GM20000 (cell line): ENCODE measurements at places on chromosomes 7 and 10.
A peak's percentile ranks its signal among the peaks of the same experiment; 100 is the strongest.

DNA sequence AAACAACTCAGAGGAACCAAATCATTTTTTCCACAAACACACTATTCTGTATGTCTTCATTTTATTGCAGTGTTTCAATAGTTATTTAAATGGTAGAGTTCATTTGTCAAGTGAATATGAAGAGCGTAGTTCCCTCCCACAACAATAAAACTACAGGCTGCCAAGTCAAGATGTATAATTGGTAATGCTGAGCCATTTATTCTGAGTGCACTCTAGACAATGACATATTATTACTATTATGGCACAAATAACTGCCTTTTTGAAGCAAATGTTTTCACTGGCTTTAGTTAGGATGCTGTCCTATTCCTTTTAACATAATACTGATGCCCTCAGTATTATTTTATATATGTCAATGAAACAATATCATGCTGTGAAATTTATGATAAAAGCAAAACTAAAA, 102.7 kb upstream of the PCDH15 start:
- DNase-seq, result no peak

GRCh38 chr7:22216309-22216708, 140.6 kb downstream of the RAPGEF5 start:
- DNase-seq, result no peak

- DNase-seq, result no peak
Measured at GRCh38 chr7:159117366-159118196, 27.1 kb downstream of the VIPR2 start.

GRCh38 chr10:29150010-29150409, 138.9 kb upstream of the LYZL1 start:
- no peak for DNase-seq

DNA sequence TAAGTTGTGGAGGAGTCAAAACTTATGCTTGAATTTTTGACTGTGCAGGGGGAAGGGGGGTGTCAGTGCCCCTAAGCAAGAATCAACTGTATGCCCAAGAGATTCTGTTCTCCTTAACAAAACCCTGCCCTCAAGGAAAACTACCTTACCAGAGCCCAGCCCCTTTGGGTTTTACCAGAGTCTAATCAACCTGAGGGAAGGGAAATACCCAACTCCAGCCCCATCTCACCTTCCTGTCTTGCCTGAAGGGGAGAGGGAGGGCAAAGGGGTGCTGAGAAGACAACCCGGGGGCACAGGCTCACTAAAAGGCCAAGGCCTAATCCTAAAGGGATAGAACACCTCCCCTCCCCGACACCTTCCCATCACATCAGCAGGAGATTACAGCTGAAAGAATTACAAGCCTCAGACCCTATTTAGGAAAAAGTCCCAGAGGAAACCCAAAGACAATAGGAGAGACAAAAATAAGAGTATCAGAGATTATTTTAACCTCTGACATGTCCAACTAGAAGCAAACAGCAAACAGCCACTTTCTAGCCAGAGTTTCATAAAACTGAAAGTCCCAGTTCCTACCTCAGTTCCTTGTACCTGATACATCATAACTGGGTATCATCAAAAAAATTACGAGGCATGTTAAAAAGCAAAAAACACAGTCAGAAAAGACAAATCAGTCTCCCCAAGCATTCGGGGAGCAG, 26.8 kb upstream of the C7orf33 start:
- no peak for DNase-seq

DNA sequence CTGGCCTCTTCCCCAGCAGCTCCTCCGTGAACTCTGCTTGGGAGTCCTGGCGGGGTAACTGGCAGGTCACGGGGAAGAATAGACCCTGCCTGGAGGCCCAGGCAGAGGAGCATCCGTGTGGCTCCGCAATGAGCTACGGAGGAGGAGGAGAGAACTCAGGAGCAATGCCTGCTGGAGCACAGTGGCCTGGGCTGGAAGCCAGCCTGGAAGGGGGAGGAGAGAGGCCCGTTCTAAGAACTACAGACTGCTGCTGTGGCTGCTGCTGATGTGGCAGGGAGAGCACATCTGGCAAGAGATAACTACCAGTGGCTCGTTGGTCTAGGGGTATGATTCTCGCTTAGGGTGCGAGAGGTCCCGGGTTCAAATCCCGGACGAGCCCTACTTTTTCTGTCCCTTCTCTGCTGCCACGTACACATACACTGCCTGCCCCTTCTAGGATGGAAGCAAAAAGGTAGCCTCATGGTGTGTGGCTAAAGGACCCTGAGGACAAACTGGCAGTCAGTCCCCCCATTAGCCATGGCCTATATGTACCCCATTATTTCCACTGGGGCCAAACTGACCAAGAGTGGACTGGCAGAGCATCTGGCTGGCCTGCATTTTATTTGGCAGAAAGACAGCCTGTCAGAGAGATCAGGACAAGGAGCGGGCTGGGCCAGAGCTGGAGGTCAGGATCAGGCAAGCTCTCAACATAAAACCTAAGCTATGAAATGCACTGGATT, 7.7 kb upstream of the OPN1SW start:
- DNase-seq, result no peak

DNA sequence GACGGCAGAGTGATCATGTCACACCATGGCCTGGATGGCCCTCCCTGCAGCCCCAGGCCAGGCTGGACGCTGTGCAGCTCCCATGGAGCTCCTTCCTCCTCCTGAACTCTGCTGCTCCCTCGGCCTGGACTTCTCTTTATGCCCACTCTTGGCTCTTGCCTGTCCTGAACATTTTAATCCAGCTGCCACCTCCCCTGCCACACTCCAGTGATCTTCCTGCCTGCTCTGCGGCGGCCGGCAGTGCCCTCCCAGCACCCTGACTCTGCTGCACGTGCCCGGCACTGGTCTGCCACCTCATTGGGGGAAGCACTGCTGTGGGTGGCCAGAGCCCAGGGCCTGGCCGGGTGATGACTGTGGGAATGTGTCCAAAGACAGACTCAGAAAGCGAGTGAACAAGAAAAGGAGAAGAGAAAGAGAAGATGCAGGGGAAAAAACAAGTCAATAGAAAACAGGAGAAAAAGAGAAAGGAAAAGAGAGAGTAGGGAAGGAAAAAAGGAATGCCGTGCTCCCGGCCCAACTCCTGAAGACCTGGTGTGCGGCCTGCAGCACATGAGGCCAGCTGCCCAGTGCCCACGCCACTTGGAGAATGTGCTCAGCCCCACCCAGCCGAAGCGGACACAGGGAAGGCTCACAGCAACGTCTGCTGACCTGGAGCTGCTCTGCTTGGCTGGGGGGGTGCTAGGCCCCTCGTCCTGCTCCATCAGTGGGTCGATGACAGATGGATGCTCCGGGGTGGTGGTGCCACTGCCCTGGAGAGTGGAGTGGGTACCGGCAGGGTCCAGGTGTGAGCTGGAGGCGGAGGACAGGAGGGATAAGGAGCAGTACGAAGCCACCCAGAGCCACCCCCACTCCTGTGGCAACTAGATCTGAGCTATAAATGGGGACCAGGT, 115.9 kb downstream of the DLG5 start:
- no peak for DNase-seq

- peak; percentile 62 for DNase-seq
Measured at GRCh38 chr10:119199231-119199992, 8.0 kb upstream of the GRK5 start.

DNA sequence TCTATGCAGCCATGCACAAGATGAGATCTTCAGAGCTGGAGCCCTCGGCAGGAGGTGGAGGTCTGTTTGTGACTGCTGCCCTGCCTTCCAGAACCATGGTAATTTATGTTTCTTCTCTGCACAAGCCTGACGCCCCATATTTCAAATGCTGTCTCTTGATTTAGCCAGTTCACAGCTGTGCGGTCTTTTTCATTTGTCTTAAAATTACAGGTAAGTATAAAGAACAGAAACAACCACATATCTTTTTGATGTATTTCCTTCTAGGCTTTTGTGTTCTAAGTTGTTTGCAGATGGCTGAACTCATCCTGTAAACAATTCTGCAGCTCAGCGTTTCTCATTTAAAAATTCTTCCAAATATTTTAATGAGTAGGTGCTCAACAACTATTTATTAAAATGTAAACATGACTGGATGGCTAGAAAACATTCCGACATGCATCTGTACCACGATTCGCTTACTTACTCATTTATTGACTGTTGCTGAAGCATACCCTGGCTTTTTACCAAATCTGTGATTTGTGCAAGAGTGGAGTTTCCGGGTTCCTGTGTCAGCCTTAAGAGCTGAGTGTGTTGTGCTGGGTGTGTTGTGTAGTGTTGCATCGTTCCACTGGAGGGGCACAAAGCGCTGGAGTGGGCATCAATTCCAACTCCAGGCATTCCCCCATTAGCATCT, 58.9 kb downstream of the PIP4K2A start:
- no peak for DNase-seq

DNA sequence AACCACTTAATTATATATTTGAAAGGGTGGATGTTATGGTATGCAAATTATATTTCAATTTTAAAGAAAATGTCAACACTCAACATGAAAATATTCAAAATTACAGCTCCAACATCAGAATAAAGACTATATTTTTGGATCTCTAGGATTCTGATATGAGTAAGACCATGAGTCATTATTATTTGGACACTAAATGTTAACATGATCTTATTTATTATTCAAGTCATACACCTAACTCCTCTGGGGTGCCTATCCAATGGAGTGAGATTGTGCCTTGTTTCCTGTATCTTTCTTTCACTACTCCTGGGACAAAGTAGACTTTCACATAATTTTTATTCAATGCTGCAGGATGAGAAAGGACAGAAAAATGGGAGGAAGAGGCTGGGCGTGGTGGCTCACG, 135.2 kb upstream of the PRSS1 start:
- no peak for DNase-seq

GRCh38 chr7:85474234-85474633, 287.4 kb upstream of the SEMA3D start:
- no peak for DNase-seq

DNA sequence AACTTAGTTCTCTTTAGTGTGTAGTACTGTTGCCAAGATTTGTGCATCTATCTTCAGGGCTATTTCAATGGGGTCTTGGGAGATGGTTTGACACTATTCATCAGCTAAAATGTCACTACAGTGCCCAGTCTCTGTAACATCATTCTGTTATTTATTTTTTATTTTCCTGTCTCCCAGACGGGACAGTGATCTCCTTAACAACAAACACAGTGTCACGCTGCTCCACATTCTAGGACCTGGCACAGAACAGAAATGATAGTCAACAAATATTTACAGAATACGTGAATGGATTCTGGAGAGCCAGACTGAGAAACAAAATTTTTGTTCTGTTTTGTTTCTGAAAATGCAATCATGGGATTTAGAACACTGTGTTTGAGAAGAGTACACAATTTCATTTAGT, 937.7 kb upstream of the LRRN3 start:
- DNase-seq, result no peak

GRCh38 chr7:149817301-149817771, 20.8 kb upstream of the ZNF862 start:
- no peak for DNase-seq

GRCh38 chr7:75950111-75950681, 35.2 kb downstream of the POR start:
- no peak for DNase-seq

DNA sequence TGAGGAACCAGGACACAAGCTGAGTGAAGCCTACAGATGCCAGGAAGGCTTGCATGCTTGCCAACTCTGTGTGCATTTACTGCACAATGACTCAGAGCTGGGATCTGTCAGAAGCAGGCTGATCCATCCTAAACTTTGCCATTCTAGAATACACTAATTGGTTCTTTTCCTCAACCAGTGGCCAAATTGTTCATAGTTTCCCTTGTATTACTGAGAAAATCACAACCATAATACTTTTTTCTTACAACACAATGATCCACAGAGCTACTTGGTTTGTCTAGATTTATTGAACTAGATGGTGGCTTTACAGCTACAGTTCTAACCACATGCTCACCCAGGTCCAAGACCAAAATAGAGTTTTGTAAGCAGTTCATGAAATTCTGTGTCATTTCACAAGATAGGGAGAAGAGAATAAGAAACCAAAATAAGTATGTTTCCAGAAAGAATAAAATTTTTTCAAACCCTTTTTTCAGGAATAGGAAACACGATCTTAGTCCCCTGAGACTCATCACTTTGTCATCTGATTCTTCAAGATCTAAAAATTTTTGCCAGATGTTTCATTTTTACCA, 21.0 kb upstream of the LRRC17 start:
- no peak for DNase-seq

- DNase-seq, result no peak
Measured at GRCh38 chr10:91605968-91606367, 26.9 kb downstream of the PPP1R3C start.

GRCh38 chr7:33107136-33108066, 1.8 kb downstream of the RP9 start:
- DNase-seq, result peak; percentile 60

DNA sequence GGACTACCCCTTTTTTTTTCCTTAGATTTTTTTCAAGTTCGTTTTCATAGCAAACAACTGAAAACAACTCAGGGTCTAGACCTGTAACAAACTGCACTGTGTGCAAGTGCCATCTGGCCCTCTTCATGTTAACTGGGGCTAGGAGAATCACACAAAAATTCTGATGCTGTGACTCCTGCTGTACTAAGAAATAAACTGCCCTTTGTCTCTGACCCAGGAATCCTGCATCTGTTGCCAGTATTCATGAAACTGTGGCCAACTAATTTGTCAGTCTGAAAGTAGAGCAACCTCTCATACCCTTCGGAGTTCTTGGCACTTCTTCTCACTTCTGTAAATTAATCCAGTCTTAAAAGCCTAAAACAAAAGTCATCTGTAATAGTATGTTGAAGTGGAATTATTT, 218.4 kb upstream of the PCDH15 start:
- DNase-seq, result no peak

GRCh38 chr10:119211176-119211575, 3.8 kb downstream of the GRK5 start:
- no peak for DNase-seq

DNA sequence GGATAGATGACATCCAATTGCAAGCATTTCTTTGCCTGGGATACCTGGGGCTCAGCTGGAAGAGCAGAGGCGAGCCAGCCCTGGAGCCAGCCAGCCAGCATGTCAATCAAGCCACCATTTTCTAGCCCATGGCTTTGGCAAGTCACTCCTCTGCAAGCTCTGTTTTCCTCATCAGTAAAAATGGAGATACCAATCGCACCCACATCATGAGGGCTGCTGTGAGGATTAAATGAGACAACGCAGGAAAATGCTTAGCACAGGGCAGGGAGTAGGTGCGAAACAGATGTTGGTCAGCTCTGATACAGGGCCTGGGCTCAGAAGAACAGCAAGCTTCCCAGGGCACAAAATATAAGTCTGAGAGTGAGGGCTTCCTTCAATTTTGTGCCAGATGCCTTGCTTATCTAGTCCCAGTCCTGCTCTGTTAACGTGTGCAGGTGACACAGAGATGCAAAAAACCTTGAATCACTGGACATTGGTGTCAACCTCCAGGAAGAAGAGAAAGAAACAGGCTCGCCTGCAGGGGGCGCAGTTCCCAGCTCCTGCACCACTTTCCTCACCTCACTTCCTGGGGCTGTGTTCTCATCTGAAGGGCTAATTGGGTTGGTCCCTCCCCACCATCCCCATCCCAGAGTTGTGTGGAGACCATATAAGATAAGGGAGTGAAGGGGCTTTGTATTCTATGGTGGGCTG, 72.8 kb upstream of the CACUL1 start:
- no peak for DNase-seq
